ENCODE measurements at places on chromosomes 3 and 15.

DNA sequence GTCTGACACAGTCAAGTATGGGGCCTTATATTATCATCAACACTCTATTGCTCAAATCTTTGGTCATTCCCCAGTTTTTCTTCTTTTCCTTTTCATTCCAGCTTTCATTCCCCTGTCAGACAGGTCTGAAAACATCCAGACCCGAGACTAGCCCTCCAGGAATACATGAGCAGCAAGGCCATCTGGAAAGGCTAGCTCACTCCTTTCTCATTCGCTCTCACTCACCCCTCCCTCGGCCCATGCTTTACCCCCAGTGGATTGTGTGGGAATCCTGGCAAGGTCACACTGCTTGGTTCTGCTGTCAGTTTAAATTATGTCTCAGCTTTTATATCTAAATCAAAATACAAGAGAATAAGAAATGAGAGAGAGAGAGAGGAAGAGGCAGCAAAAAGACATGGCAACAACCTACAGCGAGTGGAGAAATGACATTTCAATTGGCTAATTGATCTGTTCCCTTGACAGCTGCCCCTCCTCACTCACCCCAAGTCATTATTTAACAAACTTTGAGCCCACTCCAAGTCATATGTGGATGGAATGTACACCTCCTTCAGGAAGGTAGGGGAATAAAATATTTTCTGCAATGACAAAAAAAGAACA lies 962.2 kb downstream of the TUSC7 start:
- DNase-seq = no peak

DNA sequence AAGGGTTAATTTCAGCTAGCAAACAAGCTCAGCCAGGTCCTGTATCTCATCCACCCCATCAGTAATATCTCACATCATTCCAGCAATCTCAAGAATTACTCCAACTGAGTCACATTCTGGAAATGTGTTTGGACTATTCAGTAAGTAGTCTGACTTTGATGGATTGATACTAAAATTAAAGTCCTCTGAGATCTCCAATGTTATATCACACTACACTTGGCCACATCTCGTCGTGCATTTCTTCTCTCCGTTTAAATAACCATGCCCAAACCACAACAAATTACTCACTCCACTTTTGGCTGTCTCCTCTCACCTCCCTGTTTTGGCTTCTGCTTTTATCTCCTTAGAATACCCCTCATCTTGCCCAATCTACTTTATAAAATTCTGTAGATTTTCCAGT lies 292.2 kb downstream of the PYDC2 start:
- DNase-seq = no peak

DNA sequence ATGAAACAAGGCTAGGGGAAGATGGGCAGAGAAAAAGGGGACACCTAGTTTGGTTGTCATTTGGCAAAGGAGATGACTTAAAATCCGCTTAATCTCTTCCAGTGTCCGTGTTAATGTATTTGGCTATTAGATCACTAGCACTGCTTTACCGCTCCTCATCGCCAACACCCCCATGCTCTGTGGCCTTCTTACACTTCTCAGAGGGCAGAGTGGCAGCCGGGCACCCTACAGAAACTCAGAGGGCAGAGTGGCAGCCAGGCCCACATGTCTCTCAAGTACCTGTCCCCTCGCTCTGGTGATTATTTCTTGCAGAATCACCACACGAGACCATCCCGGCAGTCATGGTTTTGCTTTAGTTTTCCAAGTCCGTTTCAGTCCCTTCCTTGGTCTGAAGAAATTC lies 39.6 kb downstream of the DNASE1L3 start:
- DNase-seq = no peak

GRCh38 chr15:47715856-47716445 lies 1.4 kb upstream of the SEMA6D start:
- DNase-seq = no peak

GRCh38 chr3:62667714-62668113 lies 207.5 kb downstream of the CADPS start:
- DNase-seq = no peak

DNA sequence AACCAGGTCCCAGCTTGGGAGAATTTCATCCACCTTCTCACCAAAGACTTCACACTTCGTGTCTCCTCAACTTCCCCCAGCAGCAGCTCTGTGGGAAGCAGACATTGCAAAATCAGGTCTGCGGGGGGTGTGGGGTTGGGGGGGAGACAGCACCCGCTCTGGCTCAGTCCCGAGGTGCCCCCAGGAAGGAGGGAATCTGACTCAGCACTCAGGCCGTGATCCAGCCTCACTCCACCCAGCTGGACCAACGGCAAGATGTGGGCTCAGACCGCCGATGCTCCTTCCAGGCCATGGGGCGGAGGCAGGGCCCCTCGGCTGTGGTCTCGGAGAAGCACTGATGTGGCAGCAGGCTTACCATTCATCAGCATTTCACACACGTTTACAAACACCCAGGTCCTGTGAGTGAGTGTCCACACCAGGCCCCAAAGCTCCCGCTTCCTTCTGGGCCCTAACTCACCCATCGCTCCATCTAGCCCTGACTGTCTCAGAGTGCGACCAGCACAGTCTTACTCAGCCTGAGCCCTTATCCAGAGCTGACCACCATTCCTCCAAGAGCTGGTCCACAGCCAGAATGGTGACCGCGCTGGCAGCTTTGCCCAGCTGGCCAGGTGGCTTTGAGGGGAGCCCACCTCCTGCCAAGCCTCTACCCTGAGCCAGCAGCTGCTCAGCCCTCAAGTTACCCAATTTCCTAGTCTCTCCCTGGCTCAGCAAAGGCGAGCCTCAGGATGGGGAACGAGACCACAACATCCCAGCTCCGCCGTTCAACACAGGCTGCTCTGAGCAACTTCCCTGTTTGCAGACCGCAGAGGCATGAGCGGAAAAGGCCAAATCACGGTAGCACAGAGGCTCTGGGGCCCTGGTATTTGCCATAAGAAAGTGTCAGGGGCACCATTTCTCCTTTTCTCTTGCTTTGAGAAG lies 3.3 kb downstream of the STAB1 start:
- DNase-seq = no peak

- DNase-seq = no peak
These were observed 92.3 kb downstream of the ADAMTSL3 start for GRCh38 chr15:83746231-83746630.

- no peak for DNase-seq
These were observed 55.9 kb downstream of the CLDN1 start for GRCh38 chr3:190266265-190266912.

DNA sequence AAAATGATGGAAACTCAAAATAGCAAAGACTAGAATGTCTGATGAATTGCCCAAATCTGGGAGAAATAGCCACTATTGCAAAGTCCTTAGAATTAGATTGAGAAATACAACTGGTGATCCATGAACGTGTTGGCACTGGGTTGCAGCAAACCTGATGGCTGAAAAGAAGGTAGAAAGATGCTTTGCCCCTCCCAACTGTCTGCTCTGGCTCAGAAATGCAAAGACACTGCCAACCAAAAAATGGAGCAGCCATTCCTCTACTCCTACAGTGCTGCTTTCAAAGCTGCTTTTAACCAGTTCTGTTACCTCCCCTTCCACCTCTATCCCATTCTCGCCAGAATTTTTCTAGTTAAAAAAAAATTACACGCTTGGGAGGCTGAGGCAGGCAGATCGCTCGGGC lies 60.7 kb downstream of the CPA3 start:
- DNase-seq = no peak

GRCh38 chr3:156207802-156208685 lies 87.7 kb downstream of the KCNAB1 start:
- no peak for DNase-seq

GRCh38 chr3:106140431-106140830 lies 271.6 kb upstream of the CBLB start:
- no peak for DNase-seq

DNA sequence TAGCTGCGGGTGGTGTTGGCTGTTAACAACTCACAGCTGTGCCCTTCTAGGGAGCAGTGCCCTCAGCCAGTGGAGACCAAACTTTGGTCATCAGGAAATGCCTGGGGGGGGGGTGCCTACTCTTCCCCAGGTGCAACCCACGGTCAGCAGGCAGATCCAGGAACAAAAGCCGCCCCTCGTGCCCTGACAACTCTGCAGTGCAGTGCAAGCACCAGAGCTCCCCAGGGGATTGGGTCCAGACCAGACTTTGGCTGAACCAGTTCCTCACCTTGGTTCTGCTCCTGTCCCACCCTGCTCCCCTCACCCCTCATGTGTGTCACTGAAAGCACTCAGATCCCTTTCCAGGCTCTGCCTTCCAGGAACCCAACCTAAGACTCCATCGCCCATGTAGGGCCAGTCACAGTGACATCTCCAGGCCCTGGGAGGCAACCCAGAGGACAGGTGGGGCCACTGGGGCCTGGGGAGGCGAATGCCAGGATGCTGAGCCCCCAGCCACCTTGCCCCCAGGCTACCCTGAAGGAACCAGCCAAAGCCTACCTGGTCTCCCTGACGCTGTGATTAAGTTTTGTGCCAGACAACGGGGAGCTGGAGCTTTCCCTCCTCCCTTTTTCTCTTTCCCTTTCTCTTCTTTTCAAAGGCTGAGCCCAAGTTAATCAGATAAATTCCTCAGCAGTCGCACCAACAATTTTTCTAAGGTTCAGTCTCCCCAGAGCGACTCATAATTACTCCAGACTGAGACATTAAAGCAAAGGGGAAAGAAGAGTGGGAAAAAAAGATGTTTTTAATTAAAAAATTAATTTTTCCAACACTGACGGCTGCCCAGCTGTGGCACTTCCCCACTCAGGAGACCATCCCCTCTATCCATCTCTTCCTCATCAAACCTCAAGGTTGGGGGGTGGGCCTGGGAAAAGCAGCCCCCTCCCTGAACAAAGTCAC lies 207.5 kb upstream of the LINGO1 start:
- DNase-seq = no peak

DNA sequence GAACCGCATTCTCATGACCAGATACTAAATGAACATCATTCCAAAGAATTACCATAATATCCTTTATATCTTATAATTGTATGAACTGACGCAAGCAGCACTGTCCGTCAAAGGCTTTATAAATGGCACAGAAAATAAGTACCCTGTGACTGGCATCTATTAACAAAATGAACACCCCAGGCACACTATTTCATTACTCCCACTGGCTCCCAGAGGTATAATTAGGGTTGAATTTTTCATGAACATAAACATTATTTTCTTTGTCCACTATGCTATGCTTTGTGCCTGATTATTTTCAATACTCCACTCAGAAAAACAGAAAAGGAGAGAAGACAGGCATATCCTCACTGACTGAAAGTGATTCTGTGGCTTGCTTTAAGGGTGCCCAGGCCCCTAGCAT lies 71.1 kb downstream of the LYZL4 start:
- no peak for DNase-seq

- peak; percentile 82 for DNase-seq
These were observed 35.0 kb upstream of the HES1 start for GRCh38 chr3:194100856-194101390.

GRCh38 chr15:31160740-31161495 lies 59.4 kb upstream of the TRPM1 start:
- DNase-seq = no peak

- DNase-seq = no peak
These were observed 84.6 kb upstream of the CDV3 start for GRCh38 chr3:133488785-133489367.

GRCh38 chr3:31829826-31830426 lies 151.1 kb downstream of the OSBPL10 start:
- DNase-seq = no peak

- DNase-seq = no peak
These were observed 21.6 kb downstream of the UACA start for GRCh38 chr15:70741677-70742293.

DNA sequence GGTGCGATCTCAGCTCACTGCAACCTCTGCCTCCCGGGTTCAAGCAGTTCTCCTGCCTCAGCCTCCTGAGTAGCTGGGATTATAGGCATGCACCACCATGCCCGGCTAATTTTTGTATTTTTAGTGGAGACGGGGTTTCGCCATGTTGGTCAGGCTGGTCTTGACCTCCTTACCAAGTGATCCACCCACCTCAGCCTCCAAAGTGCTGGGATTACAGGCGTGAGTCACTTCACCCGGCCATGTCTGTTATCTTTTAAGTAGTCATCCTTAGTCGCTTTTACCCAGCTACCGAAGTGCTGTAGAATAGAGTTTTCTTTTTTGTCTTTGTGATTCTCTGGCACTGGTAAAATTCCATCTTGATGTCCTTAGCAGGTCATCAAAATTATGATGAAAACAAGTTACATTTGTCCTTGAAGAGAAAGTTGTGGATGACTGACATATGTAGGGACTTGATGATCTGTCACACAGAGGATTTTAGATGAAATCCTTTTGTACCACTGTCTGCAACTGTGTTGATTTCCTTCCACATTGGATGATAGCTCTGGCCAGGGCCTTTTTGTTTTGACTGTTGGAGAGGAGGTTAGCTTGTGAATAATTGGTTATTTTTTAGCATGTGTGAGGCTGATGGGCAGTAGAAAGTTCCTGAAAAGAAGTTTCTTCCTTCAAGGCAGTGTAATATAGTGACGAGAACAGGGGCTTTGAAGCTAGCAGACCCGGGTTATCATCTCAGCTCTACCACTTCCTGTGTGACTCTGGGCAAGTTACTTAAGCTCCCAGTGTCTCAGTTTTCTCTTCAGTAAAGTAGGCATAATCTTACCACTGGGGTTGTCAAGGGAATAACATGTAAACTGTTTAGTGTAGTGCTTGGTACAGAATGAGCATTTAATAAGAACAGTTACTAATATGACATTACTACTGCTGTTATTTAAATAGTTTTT lies 18.8 kb downstream of the ATG7 start:
- no peak for DNase-seq

DNA sequence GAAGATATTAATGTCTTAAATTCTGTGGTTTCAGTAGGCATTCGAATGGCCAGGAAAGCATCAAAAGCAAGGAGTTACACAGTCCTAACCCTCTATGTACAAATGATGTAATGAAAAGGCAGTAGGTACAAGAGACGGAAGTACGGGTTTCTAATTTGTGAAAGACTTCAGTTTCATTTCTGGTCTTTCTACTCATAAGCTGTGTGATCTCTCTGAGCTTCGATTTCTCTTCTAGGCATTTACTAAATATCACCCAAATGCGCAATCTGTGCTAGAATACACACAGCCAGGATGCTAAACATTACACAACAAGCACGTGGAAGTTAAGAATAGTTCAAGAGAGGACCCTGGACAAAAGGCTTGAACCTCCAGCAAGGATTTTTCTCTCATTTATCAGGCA lies 17.9 kb upstream of the STIMATE start:
- DNase-seq = no peak

GRCh38 chr3:43770426-43771103 lies 79.8 kb downstream of the ABHD5 start:
- no peak for DNase-seq

- DNase-seq = no peak
These were observed 24.1 kb downstream of the EAF1 start for GRCh38 chr3:15451216-15452113.
